Forelimb muscle (tissue), 1 donor: ENCODE measurements at places on chromosomes 7 and 10. TPM values are rescaled to one million over a fixed set of nuclear protein-coding genes. Genes with fewer than 3 reads are reported as not detected.

Gene METTL2B
- 20.7 TPM for polyA plus RNA-seq

Gene MOGAT3
- not detected for polyA plus RNA-seq

Gene CHST12
- polyA plus RNA-seq: 9.3 TPM

- DNase-seq: no peak
Observed at GRCh38 chr10:120989279-120989678, 138.1 kb downstream of the WDR11 start.

DNA sequence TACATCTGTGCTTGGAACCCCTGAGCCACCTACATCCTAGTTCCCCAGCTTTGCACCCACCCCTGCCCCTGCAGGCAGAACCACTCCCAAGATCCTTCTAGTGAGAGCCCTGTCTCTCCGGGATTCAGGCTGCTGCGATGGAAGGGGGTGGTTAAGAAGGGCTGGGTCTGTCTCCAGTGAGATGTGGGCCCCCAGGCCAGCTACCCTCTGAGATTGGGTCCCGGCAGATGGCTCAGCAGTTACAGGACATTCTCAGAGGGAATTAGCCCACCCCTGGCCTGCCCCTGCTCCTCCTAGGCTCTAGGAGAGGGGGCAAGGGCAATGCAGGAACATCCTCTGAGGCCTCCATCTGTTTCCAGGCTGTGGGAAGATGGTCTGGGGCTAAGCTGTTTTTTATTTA is 27.7 kb downstream of the SLC29A3 start:
- no peak for DNase-seq

GRCh38 chr10:131663351-131663750 is 237.5 kb upstream of the PPP2R2D start:
- no peak for DNase-seq

DNA sequence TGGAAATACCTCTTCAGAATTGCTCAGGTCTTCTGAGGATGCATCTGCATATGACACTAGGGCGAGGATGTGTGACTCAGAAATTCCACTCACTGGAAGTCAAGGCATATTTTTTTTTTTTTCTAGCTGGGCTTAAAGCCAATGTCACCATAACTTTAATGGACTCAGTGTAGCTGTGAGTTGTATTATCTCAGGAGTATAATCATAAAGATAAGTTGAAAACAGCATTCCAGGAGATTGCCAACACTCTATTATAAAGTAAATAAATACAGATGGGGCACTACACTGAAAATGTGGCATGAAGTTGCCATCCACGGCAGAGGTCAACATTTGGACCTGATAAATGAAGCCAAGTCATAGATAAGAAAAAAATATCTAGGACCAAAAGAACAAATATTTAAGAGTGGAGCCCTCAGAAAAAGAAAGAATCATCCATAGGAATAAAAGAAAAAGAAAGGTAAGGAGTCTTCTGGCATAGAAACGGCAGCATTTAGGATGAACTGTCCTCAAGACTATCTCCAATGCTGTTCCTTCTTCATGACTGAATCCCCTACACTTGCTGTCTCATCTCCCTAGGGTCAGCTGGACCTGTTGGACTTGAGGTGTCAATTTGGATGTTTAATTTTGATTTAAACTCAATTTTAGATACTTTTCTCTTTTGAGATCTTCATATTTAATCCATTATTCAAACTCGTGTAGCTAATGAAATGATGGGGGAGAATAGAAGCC is 72.9 kb upstream of the CAV2 start:
- no peak for DNase-seq

DNA sequence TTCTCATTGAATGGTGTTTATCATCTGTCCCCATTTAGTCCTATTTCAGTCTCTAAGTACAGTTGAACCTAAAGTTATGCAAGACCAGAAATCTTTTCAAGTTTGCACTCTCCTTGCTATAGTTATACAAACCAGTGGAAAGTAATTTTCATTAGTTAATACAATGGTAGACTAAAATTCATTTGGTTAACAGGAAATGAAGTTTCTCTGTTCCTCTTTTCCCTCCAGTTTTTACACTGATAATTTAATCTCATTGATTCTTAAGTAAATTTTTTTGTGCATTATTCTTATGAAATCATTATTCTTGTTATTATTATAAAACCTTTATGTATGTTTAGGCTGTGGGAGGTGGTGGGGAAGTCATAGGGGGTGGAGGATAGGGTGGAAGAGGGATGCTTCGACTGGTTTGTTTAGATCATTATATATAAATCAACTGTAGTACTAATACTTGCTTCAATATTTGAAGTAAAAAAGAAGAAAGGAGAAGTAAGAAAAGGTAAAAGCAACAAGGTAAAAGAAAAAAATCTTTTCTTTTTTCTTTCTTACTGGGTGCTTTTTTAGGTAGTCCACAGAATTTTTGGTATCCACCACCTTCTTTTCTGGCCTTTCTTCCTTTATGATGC is 104.1 kb downstream of the GPR85 start:
- no peak for DNase-seq

DNA sequence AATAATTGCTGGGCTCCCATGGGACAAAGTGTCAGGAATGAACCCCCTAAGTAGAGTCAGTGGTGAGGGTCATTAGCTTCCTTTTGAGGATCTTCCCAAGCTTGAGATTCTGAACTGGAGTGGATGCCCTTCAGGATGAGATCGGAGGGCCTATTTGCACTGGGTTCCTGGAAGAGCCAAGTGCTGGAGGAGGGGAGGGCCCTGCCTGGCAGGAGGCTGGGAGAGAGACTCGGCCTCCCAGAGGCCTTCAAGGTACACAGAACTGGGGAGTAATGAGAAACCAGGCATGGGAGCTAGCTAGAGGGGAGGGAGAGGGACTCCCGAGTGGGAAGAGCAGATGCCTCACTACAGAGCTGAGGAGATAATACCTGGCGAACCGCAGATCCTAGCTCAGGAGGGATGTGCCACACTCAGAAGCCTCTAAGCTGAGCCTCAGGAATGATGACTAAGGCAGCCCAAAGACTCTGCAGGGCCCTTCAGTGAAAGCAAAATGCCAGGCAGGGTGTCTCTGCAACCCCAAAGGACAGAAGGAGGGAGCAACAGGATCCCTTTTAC is 9.4 kb downstream of the PDAP1 start:
- no peak for DNase-seq

- DNase-seq: no peak
Observed at GRCh38 chr7:129667116-129667515, 55.6 kb downstream of the NRF1 start.

GRCh38 chr10:93859049-93859655 is 34.6 kb upstream of the SLC35G1 start:
- DNase-seq: no peak

GRCh38 chr7:101169838-101170551 is 4.6 kb upstream of the VGF start:
- no peak for DNase-seq

GRCh38 chr7:25633426-25634036 is 405.2 kb upstream of the NPVF start:
- DNase-seq: no peak

GRCh38 chr7:133571076-133571475 is 318.2 kb downstream of the EXOC4 start:
- no peak for DNase-seq

DNA sequence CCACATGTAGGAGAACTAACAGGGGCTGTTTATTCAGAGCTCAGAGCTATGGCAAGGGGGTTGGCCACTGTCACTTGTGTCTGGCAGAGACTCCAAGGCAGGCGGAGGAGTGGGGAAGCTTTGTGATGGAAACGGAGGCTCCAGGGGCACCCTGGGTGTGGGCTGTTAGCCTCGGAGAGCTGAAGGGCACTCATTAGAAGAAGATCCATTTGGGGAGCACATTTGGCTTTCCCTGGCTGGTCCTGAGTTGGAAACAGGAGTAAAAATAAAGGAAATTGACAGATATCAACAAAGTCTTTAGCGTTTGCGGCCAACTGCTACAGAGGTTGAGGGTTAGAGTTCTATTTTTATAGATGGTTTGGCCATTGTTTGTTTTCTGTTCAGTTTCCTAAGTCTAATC is 288.3 kb upstream of the MKI67 start:
- DNase-seq: no peak

DNA sequence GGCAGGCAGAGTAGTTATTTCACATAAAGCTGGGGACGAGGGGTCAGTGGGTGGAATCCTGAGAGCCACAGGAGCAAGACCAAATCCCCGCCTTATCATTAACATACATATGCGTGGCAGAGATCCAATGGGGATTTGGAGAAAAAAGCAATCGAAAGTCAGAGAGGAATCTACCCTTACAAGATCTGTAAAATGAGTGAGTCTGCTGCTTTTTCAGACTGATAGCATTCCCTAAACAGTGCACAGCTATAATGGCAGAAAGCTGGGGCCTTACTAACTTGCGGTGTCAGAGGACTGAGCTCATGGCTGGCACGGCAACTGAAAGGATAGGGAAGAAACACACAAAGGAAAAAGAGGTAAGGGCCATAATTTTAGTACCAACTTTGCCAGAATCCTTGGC is 25.0 kb downstream of the GPR22 start:
- DNase-seq: no peak

GRCh38 chr10:22649390-22649841 is 65.0 kb downstream of the PIP4K2A start:
- no peak for DNase-seq
